Body of pancreas (tissue), 4 donors: ENCODE measurements at places on chromosomes 11 and 22.

DNA sequence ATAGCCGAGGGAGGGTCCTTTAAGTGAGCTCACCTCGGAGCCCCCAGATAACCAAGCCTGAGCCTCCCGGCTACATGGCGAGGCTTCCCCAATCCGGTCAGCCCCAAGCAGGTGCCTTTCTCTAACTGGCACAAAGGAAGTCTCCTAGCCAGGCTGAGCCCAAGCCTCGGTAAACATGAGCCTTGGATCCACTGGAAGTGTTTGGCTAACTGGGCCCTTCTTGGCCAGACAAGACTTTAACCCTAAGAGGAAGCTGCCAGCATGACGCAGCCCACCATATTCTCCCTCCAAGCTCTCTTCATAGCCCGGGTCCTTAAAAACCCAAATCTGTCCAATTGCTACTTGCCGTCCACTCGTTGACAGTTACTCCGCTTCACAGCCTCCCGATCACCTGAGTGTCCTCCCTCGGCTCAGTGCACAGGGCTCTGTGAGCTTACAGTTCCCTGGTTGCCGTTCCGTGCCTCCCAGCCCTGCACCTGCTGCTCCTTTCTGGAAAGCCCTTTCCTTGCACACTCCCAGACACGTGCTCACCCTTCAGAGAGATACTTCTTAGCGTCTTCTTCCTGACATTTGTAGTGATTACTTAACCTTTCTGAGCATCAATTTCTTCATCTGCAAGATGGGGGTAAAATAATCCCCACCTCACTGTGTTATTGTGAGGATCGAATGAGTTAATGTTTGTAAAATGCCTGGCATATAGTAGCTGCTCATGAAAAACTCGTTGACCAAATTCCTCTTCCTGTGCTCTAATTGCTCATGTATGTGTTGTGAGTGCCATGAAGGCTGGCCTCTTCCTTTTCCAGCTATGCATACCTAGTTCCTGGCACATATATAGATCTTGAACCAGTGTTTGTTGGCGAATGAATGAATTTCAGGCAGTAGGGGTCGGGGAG is 25.6 kb downstream of the TXN2 start:
- peak; percentile 55 for DNase-seq

DNA sequence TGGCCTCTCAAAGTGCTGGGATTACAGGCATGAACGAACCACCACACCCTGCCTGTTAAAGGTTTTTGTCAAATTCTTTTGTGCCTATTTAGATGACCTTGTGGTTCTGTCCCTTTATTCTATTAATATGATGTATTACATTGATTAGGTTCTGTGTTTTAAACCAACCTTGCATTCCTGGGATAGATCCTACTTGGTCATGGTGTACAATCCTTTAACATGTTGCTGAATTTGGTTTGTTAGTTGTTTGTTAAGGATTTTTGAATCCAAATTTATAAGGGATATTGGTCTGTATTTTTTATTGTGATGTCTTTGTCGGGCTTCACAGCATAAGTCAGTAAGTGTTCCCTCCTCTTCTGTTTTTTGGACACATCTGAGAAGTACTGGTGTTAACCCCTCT is 29.0 kb upstream of the CLDN5 start:
- no peak for DNase-seq

DNA sequence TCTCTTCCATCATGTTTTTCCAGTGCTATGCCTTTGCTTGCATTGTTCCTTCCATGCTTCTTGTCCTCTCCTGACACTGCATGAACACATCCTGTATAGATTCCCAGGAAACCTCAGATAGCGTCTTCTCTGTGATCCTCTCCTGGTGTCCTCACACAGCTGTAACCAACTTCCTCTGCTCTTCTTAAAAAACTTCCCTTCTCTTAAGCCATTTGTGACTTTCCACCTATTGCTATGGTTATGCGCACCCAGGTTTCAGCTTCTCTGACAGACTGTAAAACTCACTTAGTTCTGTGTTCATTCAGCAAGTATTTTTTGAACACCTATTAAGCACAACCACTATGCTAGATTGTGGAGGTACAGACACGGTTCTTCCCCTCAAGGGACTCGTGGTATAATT is 5.1 kb upstream of the APLP2 start:
- no peak for DNase-seq

GRCh38 chr22:25656724-25657123 is 85.3 kb upstream of the MYO18B start:
- DNase-seq: no peak

- no peak for DNase-seq
These were observed 16.9 kb downstream of the EIF3F start for GRCh38 chr11:8004008-8004407.

GRCh38 chr11:61418136-61418535 is 11.6 kb downstream of the CPSF7 start:
- DNase-seq: no peak

- DNase-seq: no peak
These were observed 21.1 kb upstream of the CSTF3 start for GRCh38 chr11:33182246-33182878.

GRCh38 chr11:31875866-31876560 is 64.9 kb upstream of the PAX6 start:
- DNase-seq: no peak

DNA sequence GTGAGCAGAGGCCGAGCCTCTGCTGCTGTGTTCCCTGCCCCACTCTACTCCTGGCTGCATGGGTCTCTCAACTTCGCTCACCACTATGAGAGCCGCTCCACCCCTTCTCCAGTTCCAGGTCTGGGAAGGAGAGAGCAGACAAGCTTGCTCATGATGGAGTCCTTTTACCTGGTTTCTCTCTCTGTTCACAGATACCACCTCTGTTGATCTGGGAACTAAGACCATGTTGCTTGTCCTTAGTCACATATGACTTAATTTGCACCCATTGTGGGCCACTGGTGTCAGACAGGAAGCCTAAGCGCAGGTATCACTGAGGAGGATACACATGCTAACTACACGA is 26.8 kb downstream of the MCM5 start:
- no peak for DNase-seq

- peak; percentile 7 for DNase-seq
These were observed 1.9 kb downstream of the PIWIL3 start for GRCh38 chr22:24772493-24773220.

DNA sequence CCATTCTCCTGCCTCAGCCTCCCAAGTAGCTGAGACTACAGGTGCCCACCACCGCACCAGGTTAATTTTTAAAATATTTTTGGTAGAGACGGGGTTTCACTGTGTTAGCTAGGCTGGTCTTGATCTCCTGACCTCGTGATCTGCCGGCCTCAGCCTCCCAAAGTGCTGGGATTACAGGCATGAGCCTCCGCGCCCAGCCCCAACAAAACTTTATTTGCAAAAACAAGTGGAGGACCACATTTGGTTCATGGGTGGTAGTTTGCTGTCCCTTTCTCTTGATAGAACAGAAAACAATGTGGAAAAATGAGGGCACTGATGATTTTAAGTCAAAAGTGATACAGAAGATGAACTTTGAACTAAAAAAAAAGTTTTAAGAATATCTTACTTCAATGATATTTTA is 121.8 kb upstream of the SERPIND1 start:
- no peak for DNase-seq

DNA sequence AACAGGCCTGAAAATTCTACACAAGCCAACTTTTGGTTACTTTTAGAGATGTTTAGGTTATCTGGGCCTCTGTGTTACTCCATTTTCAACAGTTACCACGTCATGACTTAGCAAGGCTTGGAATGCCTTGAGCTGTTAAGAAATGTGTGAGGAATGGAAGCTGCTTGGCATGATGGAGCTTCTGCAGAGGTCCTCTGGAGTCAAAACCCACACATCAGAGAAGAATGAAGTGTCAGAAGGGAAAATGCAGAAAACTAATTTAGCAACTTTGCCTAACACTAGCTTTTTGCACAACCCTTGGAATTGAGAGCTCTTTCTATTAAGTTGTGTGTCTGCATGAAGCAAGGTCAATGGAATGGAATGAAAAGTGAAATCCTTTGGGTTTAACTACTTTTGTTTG is 27.4 kb downstream of the FAT3 start:
- DNase-seq: no peak

- DNase-seq: peak; percentile 57
These were observed 10.2 kb downstream of the PACS1 start for GRCh38 chr11:66080055-66080817.

DNA sequence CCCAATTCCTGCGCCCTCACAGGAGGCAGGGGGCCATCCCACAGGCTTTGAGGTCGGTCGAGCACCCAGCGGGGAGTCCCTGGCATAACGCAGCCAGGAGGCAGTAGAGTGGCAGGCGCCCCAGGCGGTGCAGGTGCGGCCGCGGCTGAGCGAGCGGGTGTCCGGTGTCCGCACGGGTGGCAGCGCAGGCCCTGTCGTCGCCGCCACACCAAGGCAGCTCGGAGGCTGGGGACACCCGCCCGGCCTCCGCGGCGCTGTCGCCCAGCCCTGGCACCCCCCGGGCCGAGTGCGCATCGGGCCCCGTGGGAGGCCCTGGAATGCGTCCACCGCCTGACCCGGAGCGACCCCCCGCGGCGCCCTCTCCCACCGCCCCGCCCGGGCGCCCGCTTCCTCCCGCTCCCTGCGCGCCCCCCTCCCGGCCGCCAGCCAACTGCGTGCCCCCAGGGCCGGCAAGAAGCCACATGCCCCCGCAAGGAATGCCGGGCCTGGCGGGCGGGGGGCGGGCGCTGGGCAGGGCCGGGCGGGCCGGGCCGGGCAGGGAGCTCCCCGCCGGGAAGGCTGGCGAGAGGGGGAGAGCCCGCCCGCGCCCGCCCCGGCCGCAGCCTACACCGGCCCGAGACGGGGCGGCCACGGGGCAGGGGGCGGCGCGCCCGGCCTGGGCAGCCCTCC is 33.9 kb downstream of the PRDM11 start:
- DNase-seq: peak; percentile 72

- DNase-seq: no peak
These were observed 39.7 kb upstream of the SLC6A5 start for GRCh38 chr11:20559523-20560300.

GRCh38 chr11:88603091-88603867 is 265.7 kb upstream of the CTSC start:
- DNase-seq: no peak

GRCh38 chr11:15870911-15871310 is 485.4 kb downstream of the SOX6 start:
- no peak for DNase-seq

DNA sequence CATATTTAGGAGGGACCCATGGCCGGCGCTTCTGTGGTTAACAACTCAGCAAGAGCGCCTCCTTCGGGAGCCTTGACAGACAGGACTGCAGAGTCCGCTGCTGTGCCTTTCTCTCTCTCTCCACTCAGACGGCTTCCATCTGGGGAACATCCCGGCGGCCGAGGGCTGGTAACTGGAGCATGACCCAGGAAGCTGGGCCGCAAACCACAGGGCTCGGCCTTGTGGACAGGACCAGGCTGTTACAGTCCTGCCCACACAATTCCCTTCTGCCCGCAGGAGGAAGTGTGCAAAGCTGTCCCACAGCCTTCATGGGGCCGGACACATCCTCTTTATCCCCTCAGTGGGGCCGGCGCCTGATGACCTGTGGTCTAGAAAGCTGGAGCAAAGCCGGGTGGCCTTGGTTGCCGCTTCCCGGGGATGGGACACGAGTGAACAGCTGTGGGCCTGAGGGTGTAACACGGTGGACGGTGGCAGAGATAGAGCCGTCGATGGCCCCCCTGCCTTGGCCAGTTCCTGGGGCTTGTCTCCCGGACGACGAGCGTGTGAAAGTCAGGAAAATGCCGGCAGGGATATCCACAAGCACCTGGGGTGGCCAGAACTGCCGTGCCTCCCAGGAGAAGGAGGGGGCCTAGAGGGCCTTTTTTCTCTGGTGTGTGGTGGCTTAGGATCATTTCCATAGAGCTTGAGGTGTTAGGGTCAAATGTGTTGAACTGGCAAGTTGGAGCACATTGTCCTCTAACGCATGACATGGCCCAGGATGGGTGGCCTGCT is 50.1 kb downstream of the FBLN1 start:
- DNase-seq: peak; percentile 41

GRCh38 chr11:34214961-34215805 is 109.8 kb downstream of the NAT10 start:
- no peak for DNase-seq

DNA sequence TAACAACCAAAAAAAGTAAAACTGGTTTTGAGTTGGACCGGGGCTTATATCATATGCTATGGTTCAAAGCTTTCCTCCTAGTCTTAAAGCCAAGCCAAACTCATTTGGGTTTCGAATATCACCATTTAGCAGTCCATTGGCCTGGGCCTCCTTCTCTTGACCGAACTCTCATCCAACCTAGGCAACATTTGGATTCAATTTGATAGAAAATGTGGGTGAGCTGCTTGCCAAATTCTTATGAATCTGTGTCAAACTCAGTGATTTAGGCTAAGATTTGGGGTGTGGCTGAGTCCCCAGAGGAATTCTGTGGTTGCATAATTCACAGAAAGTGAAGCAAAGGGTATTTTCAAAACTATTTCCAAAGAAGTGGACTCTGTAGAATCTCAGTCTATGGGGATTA is 83.7 kb downstream of the BLID start:
- DNase-seq: no peak

DNA sequence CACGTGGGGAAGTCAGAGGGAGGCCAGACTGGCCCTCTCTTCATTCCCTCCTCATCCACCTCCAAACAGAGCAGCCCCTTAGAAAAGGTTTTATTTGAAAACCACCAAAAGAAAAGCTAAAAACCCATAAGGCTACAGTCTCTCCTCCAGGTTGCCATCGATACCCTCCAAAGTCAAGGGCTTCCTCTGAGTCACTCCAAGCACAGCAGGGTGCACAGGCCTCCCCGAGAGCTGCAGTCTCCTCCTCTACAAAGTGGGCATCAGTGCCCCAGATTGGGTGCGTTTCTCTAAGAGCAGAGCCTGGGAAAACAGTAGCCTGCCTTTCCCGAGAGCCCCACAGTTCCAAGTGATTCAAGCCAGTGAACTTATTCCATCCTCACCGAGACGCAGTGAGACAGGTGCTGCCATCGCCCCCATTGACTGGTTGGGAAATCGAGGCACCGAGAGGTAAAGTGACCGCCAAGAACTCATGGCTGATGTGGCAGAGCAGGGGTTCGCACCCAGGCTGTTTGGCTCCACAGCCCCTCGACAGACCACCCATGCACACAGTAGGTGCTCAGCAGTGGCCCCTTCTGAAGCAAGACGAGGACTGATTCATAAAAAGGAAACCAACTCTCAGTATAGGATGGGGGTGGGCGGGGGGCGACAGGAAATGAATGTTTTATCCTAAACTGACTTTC is 91.7 kb upstream of the SHISAL1 start:
- DNase-seq: no peak

DNA sequence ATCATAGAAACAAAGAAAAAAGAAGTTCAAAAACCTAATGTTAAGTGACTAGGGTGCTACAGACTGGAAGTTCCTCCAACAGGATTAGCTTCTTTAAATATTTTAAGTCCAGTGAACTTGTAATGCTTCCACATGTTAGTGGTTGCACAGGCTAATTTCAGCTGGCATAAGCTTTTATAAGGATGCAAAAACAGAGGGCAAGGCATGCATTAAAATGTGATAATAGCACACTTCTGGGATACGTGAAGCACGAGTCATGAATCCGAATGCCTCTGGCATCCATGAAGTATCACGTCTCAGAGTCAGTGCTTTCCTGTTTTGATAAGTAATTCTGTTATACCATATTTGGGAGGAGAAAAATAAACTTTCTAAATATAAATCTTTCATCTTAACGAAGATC is 106.8 kb downstream of the DCDC1 start:
- DNase-seq: no peak
